Mammary epithelial cell (primary cell): ENCODE measurements at places on chromosomes 12 and 14. TPM values are rescaled to one million over a fixed set of nuclear protein-coding genes. Genes with fewer than 3 reads are reported as not detected.

Gene PLD4
- polyA plus RNA-seq = 0.01 TPM

Gene KRT4
- not detected for polyA plus RNA-seq

Gene FCF1
- polyA plus RNA-seq = 32.3 TPM

Gene GLT8D2
- 20.4 TPM for polyA plus RNA-seq

Gene PFDN5
- 581 TPM for polyA plus RNA-seq

Gene PPP2R5C
- polyA plus RNA-seq = 56.4 TPM

GRCh38 chr12:49388682-49389386 lies 21.6 kb downstream of the SPATS2 start:
- DNase-seq = no peak

DNA sequence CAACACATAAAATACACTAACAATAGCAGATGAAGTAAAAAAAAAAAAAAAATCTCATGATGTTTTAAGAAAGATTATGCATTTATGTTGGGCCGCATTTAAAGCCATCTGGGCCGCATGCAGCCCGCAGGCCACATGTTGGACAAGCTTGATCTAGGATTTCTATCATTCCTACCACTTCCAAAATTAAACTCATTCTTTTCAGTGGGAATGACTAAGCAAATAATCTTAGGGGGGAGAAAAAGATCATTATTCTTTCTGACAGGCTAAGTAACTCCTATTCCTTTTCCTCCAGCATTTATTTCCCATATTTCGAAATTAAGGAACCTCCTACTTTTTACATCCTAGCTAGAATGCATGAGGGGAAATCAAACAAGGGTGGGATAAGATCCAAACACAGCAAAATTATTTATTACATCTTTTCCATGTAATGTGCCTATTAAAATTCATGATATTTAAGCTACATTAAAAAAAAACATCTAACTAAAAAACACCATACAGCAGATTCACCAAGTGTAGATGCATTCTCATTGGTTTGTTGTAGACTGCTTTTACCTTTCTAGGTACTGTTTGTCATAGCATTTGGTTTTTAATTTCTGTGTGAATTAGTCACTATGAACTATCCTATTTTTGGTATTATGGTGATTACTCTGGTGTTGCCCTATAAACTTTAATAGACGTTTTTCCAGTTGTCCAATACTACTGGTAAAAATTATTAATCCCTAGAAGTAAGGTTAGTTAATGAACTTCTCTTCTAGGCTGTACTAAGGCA lies 76.1 kb downstream of the RASSF8 start:
- no peak for DNase-seq

GRCh38 chr12:112331886-112332285 lies 50.3 kb downstream of the HECTD4 start:
- DNase-seq = no peak

GRCh38 chr14:55938249-55938791 lies 179.9 kb upstream of the PELI2 start:
- DNase-seq = peak; percentile 75

- DNase-seq = no peak
These were observed 22.9 kb upstream of the CTDSP2 start for GRCh38 chr12:57869298-57869926.

DNA sequence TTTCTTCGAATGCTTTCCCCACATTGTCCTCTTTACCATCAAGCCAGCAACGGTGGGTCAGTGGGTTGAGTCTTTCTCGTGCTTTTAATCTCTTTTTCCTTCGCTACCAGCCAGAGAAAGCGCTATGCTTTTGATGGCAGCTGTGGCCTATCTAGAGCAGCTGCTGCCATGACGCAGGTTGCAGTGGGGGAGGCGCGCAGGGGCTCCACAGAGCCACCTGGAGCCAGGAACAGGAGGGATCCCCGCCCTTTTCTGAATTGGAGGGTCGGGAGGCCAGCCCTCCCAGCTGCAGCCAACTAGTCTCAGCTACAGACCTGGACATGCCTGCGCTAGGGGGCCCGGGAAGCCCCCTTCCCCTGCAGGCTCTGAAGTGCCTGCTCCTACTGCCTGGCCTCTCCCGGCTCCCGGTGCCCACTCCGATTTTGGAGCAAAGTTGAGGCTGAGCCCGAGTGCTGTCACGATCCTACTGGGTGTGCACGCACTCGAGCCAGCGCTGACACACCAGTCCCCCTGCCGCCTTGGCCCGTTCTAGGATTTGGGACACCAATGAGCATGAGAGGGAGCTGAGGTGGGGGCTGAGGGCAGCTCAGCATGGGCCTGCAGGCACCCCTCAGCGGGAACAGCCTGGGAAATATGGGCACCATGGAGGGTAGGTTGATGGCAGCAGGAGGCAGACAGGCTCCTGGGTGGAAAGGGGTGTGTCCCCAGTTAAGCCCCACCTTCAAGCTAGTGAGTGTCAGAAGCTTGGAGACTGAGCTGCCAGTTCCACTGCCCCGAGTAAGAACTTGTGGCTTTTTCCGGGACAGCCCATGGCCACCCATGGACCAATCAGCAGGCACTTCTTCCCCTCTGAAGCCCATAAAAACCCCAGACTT lies 784.2 kb downstream of the SLC6A15 start:
- DNase-seq = no peak

DNA sequence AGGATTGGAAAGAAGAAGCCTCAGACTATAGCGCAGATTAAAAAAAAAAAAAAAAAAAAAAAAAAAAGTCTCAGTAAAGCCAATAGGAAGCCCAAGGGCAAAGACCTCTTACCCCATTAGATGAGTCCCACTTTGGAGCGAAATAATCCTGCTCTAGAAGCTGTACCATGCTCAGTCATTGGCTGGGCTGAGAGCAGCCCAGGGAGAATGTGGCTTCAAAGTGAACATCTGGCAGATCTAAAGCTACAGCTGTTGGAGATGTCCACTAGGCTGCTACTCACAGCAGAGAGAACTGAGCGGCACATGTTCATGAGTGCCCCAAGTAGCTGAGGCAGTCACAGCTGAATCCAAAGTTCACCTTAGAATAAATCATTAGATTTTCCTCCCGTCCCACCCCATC lies 560.9 kb downstream of the MED13L start:
- no peak for DNase-seq

DNA sequence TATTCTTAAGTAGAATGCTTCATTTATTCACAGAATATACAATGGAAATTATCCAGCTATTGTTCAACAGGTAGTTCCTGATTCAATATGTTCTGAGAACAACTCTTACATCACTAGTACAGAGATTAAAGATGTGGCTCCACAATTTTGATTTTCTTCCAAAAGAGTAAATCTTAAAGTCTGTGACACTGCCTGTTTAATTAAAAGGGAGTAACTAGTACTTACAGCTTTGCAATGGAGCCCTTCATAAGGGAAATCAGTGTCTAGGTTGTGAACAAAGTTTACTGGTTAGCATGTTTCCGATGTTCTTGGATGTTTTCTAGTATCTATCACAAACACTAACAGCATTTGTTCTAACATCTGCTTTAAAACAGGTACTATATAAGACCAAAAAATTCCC lies 30.8 kb downstream of the MIA2 start:
- no peak for DNase-seq

DNA sequence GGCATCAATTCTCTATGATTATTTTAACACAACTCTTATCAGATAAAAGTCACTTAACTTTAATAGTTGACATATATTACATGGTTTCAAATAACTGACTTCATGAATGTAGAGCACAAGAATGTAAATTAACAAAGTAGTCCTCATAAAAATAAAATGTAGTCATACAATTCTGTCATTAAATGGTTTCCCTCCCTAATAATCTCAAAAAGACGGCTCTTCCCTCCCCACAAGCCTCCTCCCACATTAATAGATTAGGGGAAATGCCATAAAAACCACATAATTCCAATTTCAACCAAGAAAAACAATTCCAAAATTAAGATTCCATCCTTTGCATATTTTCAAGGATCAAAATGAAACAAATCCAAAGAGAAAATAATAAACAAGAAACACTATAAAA lies 36.7 kb downstream of the SPTLC2 start:
- no peak for DNase-seq

GRCh38 chr14:23566112-23566777 lies 1.3 kb downstream of the AP1G2 start:
- DNase-seq = no peak

DNA sequence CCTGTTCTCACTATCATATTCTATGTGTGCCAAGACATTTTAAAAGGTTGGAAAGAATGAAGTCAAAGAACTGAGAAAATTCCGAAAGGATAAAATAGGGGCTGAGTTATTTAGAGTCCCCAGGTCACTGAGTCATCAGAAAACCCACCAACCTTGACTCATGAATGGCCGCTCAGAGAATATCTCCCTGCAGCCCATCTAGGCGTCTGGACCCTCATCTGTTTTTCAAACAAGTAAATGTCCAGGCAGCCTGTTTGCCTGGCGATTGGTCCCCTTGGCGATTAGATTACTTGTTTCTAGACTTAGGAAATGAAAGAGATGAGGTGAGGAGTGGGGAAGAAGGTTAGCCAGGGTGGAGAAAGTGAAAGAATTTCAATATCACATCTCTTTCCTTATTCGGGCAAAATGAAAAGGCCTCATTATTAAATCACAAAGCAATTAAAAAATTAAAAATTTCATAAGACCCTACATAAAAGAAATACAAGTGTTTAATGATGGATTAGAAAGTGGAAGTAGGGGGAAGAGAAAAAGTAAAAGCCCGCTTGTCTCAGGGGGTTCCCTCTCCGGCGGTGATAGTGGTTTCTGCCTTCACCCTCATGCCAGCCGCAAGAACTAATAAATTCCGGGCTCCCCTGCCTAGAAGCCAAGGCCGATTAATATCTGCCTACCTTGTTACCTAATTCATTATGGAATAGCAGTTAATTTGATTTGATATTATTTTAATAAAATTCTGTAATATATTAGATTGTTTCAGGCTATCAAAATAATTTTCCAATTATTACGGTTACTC lies 415.9 kb downstream of the BCL11B start:
- no peak for DNase-seq

GRCh38 chr12:247271-247670 lies 15.4 kb downstream of the SLC6A13 start:
- no peak for DNase-seq

DNA sequence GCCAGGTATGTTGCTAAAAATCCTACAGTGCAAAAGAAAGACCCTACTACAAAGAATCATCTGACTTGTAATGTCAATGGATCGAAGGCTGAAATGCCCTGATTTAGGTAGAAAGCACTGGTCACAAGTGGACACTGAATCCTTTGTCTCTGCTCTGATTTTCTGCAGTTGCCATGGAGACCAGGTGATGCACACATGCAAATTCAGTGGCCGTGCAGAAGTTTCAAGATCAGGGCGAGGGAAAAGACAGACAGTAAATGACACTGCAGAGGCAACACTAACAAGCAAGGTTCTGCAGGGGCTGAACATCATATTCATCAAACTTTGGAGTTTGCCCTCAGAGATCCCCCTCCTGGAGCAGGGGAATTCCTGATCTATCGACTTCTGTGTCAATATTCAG lies 370.3 kb upstream of the TMEM132C start:
- DNase-seq = no peak

- no peak for DNase-seq
These were observed 69.7 kb upstream of the DCN start for GRCh38 chr12:91252341-91252740.

DNA sequence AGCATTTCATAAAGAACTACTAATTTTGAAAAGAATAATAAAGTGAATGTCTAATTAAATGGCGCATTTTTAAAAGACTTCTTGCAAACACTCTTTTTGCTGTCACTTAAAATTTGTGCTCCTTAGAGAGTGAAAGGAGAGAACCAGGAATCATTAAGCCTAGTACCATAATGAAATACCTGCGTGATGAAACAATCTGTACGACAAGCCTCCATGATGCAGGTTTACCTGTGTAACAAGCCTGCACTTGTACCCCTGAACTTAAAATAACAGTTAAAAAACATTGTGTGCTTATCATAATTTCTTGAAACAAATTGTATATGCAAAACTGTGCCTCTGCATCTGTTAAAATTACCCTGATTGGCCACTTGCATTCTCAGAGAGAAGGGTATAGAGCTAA lies 108.1 kb downstream of the MGAT4C start:
- DNase-seq = peak; percentile 42

- DNase-seq = peak; percentile 74
These were observed 268.2 kb downstream of the PCNX1 start for GRCh38 chr14:71175491-71175890.

- DNase-seq = no peak
These were observed 82.3 kb upstream of the SLC24A4 start for GRCh38 chr14:92240658-92241057.

GRCh38 chr14:34324363-34324795 lies 137.7 kb downstream of the SPTSSA start:
- DNase-seq = peak; percentile 5

DNA sequence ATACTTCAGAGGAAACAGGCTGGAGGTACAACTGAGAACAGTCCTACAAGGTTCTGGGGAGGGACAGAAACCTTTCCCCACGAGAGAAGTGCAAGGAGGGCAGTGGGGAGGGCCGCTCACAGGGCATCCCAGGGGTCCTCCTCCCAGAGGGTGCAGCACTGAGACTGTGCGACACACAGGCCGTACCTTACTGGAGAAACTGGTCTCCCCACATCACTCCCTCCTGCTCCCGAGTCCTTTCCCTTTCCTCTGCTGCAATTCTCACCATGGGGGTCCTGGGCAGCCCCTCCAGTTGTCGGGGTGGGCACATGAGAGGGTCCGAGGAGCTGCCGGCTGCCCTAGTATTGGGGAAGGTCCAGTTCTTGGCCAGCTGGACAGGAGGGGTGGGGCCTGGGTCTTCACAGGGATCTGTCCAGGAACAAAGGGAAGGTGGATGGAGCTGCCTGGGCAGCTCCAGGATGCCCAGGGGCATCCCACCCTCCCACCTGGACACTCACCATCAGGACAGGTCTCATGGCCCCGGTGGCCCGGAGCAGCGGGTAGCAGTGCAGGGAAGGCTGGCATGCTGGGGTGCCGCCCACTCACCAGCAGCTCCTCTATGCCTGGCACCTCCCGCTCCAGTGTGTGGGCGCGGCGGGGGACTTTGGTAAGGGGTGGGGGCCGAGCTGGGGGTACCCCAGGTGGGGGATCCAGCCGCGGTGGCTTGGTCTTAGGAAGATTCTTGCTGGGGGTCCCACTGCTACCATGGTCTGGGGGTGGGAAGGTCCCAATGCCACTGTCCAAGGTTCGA lies 35.8 kb downstream of the NCKAP5L start:
- no peak for DNase-seq
